Ureter (tissue), 1 donor: ENCODE measurements at places on chromosomes 4 and X. TPM values are rescaled to one million over a fixed set of nuclear protein-coding genes. Genes with fewer than 3 reads are reported as not detected.

DNA sequence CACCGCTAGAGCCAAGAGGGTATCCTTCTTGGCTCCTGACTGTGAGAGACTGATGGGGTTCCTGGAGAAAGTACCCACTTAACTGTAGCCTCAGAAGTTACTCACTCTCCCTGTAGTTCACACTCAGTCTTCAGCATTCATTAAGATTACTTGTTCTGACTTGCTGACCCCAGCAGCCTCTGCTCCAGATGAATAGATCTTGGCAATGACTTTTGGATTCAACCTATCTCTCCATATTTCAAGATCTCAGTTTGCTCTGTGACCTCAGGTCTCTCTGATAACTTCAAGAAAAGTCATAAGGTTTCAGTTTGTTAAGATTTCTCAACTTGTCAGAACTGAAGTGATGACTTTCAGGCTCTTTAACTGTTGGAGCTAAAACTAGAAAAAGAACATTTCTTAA lies 825.6 kb downstream of the PCDH7 start:
- no peak for DNase-seq

DNA sequence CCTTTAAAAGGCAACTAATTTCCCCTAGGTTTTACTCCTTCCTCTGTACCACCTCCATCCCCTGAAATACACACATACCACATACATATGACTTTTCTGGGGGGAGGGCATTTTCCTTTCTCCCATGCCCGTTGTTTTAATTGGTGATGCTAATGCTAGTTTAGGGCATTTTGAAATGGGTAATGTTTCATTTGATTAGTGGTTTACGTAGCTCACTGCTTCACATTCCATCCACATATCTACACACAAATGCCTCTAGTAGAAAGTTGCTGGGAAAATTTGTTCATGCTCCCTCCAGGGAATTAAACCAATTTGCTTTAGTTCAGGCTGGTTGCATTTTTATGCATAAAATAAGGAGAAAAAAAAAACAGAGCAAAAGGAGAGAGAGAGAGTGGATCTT lies 231.2 kb downstream of the FRAS1 start:
- DNase-seq: no peak

DNA sequence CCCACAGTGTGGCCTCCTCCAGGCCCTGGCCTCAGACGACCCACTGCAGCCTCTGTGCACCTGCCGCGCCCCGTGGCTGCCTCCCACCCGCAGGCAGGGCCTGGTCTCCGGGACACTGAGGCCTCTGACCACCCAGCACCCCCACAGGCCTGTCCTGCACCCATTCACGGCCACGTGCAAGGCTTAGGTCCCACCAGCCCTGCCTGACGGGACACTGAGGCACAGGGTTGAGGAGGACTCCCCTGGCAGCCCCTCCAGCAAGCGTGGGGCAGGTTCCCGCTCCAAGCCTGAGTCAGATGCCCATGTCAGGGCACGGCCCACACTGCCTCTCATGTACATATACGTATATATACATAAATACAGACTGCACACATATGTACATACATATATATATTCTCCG lies 23.5 kb downstream of the NELFA start:
- DNase-seq: no peak

- DNase-seq: no peak
Measured at GRCh38 chr4:7487998-7488671, 53.4 kb upstream of the PSAPL1 start.

GRCh38 chr4:76984127-76984526 lies 34.6 kb downstream of the SEPTIN11 start:
- no peak for DNase-seq

- no peak for DNase-seq
Measured at GRCh38 chrX:115054876-115055275, 37.5 kb upstream of the IL13RA2 start.

- DNase-seq: no peak
Measured at GRCh38 chr4:162011089-162011488, 152.7 kb downstream of the FSTL5 start.

DNA sequence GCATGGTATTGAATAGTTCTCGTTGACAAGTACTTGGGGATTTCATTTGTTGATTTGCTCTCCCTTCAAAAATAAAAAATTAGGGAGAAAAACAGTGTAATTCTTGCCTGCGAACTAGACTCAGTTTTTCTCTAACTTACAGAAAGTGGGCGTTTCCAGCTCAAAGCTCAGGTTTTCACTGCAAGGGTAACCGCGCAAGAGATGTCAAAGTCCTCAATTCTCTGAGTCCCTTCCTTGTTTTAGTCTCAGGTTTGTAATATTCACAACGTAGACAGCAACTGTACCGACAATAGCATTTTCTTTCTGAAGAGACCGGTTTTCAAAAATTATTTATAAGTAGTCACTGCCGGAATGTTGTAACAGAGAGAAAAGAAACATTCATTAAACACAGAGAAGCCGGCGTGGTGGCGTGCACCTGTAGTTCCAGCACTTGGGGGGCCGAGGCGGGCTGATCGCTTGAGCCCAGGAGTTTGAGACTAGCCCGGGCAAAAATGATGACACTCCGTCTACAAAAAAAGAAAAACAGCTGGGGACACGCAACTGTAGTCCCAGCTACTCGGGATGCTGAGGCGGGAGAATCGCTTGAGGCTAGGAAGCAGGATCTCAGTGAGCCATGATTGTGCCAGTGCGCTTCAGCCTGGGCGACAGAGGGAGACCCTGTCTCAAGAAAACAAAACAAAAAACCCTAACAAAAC lies 774 bp downstream of the ZCCHC4 start:
- DNase-seq: no peak

GRCh38 chr4:147175460-147176025 lies 229.9 kb upstream of the TTC29 start:
- no peak for DNase-seq

Gene ZDHHC15
- total RNA-seq: 1.8 TPM

Gene ODAPH
- total RNA-seq: not detected

Gene GAGE12H
- total RNA-seq: not detected
